ENCODE measurements at places on chromosomes 6 and 20. TPM values are rescaled to one million over a fixed set of nuclear protein-coding genes. Genes with fewer than 3 reads are reported as not detected.

The SLC2A10 gene
- 32.2 TPM for total RNA-seq

The PDE10A gene
- 32.4 TPM for total RNA-seq

The SLC23A2 gene
- total RNA-seq: 8.1 TPM

The PRR18 gene
- total RNA-seq: not detected

The DLGAP4 gene
- 16.9 TPM for total RNA-seq
